ENCODE measurements at places on chromosomes 3 and 15.
A peak's percentile ranks its signal among the peaks of the same experiment; 100 is the strongest.

DNA sequence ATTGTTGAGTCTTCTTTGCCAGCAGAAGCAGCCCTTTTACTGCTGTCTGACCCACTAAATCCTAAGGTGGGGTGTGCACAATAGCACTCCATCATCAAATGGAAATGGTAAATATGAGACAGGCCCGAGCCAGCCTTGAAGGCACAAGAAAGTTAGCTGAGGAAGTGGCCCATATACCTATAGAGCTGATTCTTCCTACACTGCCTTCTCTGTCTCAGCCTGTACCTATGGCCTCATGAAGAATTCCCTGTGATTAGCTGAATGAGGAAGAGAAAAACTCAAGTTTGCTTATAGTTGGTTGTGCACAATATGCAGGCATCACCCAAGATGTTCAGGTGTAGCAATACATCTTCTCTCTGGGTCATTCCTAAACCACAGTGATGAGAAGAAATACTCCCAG is 31.7 kb upstream of the XCR1 start:
- DNase-seq = no peak
- H3K27me3 ChIP-seq = no peaks in the 10 kb centered on the region
- no peak overlapping the region for H3K4me3 ChIP-seq
- no peaks in the 10 kb centered on the region for H3K36me3 ChIP-seq
- no peaks in the 10 kb centered on the region for H3K4me1 ChIP-seq
- no peak overlapping the region for H3K27ac ChIP-seq

DNA sequence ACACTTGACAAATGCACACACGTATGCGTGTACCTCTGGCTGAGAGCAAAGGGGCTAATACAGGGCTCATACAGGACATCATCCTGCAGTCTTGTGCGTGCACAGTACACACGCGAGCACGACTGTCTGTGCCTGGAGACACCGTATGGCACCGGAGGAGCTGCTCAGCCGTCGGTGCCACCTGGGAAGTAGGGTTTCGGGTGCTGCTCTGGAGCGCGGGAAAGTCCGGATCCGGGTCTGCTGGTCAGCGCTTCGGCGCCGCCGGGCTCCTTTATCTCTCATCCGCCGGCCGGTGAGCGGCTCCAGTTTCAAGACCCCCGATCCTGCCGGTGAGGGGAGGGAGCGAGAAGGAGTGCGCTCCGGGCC is 9.3 kb downstream of the FOXL2 start:
- no peak overlapping the region for H3K4me3 ChIP-seq
- peaks cover 10% of the 10 kb centered on the region for H3K4me1 ChIP-seq
- H3K36me3 ChIP-seq = no peaks in the 10 kb centered on the region

- H3K4me1 ChIP-seq = peaks cover 18% of the 10 kb centered on the region
- peak; percentile 64 for DNase-seq
- no peaks in the 10 kb centered on the region for H3K27me3 ChIP-seq
- H3K4me3 ChIP-seq = no peak overlapping the region
- peak overlapping the region; percentile 45 for H3K27ac ChIP-seq
Observed at GRCh38 chr3:14462738-14463137, 60.3 kb downstream of the SLC6A6 start.

DNA sequence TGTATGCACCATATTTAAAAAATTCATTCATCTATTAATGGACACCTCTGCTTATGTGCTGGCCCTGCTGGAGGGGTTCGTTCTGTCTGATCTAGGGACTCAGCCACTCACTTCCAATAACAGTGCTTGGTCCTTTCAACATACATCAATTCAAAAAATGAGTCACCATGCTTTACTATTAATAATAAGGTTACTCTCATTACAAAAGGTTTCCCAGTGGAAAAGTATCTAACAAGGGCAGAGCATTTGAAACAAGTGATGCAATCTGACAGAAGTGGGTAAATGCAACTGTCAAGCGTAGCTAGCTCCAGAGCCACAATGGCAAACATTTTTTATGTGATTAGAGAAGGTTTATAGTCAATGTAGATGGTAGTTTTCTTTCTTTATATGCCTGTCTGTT is 67.9 kb upstream of the TNIK start:
- no peaks in the 10 kb centered on the region for H3K36me3 ChIP-seq
- no peaks in the 10 kb centered on the region for H3K27me3 ChIP-seq
- H3K27ac ChIP-seq = no peak overlapping the region
- H3K4me3 ChIP-seq = no peak overlapping the region
- H3K4me1 ChIP-seq = no peaks in the 10 kb centered on the region
- DNase-seq = no peak

DNA sequence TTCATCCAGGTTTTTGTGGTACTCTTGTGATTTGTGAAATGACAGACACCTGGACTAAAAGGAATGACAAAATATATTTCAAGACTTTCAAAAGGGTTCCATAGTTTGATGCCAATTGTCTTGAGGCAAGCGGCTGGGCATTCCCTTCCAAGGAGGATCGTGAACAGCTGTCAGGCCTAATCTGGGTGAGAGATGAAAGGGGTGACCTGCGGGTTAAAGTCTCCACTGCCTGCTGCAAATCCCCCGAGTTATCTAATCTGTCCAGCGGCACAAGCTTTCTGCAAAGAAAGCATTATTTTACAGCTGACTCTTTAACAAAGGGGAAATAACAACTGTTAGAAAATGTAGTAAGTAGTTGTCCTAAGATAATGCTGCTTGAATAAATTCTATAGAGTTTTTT is 128.7 kb upstream of the MB21D2 start:
- H3K36me3 ChIP-seq = no peaks in the 10 kb centered on the region
- DNase-seq = no peak
- no peak overlapping the region for H3K4me3 ChIP-seq
- H3K27me3 ChIP-seq = no peaks in the 10 kb centered on the region
